ENCODE measurements at places on chromosomes 11 and 22.

- DNase-seq: no peak
These were observed 59.2 kb upstream of the CLPB start for GRCh38 chr11:72493426-72494108.

GRCh38 chr11:70869054-70869453, 383.3 kb downstream of the SHANK2 start:
- DNase-seq: no peak

GRCh38 chr11:92314499-92314898, 89.9 kb downstream of the FAT3 start:
- no peak for DNase-seq

GRCh38 chr22:40198733-40199132, 21.0 kb downstream of the TNRC6B start:
- no peak for DNase-seq

- DNase-seq: no peak
These were observed 7.2 kb upstream of the EHD1 start for GRCh38 chr11:64885367-64886286.
